Femur (tissue), 1 donor: ENCODE measurements at places on chromosomes 12 and 14.

DNA sequence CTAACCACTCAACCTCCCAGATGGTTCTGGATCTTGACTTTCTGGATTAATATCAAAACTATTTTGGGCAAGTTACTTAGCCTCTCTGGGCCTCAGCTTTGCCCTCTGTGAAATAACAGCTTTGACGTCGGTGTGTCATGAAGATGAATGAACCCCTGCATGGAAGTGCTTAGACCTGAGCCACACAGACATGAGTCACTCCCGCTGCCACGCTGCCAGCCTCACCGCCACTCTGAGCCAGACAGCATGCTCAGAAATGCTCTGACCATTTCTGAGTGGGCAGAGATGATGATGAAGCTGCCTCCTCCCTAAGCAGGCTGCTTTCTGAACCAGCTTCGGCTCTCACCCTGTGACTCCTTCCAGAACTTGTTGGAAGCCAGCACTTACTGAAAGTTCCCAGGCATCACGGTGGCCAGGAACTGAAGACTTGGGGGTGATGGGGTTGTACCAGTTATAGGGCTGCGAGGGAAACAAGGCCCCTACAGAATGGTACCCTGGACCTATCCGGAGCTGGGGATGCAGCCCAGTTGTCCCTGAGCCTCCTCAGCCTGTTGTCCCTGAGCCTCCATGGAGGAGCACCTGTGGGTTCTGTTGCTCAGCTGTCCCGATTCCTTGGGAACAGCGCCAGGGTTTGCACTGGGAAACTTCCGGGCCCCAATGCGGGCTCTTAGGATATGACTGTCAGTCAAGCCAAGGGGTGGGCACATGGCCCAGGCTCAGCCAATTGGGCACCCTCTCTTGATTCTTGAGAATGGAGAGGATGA lies 2.0 kb upstream of the CCDC197 start:
- peak; percentile 49 for DNase-seq

GRCh38 chr12:22856178-22856577 lies 231.2 kb downstream of the ETNK1 start:
- DNase-seq, result no peak

GRCh38 chr14:105091054-105091516 lies 25.9 kb upstream of the GPR132 start:
- peak; percentile 45 for DNase-seq

GRCh38 chr14:68674538-68675232 lies 118.2 kb downstream of the ZFP36L1 start:
- DNase-seq, result no peak

GRCh38 chr12:120485961-120486881 lies 9.7 kb upstream of the DYNLL1 start:
- no peak for DNase-seq

- DNase-seq, result no peak
These were observed 4.5 kb upstream of the TBC1D30 start for GRCh38 chr12:64819816-64820402.

DNA sequence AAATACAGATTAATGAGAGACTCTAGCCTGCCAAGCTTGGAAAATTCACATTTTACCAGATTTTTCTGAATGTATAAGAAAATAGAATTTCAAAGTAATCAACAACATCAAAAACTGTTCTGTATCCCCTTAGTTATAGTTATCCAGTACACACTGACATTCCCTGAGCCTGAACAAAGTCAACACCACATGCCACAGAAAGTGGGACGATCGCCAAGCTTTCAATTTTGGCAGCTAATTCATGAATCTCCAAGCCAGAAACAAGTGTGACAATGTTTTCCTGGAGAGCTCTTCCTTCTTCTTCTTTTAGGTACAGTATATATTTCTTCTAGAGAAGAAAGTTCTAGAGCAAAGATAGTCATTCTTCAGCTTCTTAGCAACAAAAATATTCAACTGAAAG lies 290.2 kb downstream of the PRKD1 start:
- DNase-seq, result peak; percentile 74

DNA sequence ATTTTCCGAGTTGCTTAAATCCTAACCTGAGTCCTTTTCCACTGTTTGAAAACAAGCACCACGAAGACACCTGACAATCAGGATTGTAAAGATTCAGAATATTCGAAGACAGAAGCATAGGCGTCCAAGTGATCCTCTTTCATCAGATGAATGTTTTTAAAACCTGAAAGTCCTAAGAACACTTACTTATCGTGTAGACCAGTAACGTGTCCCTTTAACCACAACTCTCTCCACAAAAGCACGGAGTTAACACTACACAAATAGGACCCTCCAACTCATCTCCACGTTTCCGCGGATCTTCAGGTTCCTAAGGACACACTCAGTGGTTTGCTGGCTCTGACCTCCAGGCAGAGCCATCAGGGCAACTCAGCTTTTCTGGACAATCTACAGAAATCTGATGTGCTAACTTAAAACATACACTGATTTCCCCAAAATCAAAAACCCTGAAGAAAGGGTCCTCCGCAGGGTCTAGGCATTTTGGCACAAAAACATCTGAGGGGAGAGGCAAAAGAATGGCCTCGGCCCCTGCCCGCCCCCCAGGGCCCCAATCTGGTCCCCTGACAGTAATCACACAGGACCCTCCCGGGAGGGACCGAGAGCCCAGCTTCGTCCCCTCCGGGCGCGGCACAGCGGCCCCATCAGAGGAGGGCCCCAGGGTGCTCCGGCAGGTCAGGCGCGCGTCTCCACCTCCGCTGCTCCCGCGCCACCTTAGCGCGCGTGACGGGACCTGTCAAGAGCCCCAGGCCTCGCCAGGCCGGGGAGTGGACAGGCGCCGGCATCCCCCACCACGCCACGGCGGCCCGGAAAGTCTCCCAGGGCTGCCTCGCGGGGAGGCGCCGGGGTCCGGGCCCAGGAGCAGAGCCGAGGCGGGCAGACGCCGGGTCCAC lies 925 bp downstream of the DICER1 start:
- peak; percentile 47 for DNase-seq

DNA sequence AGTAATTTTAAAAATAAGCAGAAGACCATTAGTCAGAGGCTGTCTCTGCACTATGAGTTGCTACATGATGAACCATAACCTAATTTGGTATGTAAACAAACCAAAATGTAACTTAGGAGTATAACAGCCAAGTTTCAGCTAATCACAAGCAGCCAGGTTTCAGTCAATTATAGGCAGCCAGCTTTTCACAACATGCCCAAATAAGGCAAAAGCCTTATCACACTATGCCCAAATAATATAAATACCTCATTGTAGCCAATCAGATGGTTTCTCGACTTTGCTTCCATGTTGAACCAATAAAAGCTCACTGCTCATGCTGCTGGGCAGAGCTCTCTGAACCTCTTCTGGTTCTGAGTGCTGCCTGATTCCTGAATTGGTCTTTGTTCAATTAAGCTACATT lies 38.6 kb downstream of the GARIN6 start:
- DNase-seq, result no peak

DNA sequence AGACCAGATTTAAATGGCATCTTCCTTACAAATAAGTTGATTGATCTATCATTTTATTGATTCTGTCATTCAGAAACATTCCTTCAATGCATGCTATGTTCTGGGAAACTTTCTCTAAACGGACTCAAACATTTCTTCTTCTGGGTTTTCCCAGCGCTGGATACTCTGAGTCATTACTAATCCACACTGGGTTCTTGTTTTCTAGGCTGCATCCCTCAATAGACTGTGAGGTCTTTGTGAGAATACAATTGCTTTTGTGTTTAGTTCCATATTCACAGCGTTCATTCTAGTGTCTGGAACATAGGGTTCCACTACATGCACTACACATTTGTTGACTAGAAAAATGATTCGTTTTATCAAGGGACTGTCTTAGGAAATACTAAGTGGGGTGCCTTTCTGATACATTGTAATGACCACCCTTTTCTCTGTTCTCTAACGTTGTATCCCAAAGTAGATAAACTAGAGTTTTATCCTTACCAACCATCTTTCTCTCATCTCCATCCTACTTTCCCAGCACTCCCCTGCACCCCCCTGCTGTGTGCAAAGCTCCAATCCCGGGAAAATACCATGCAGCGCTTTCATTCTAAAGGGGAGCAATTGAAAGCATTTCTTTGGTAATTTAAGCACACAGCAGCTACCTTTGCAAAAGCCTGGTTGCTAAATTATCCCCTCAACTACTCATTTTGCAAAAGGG lies 878.7 kb downstream of the DIO2 start:
- no peak for DNase-seq

- DNase-seq, result no peak
These were observed 8.9 kb downstream of the DCP1B start for GRCh38 chr12:1995205-1995896.

- no peak for DNase-seq
These were observed 40.0 kb downstream of the KIF21A start for GRCh38 chr12:39402922-39403321.

DNA sequence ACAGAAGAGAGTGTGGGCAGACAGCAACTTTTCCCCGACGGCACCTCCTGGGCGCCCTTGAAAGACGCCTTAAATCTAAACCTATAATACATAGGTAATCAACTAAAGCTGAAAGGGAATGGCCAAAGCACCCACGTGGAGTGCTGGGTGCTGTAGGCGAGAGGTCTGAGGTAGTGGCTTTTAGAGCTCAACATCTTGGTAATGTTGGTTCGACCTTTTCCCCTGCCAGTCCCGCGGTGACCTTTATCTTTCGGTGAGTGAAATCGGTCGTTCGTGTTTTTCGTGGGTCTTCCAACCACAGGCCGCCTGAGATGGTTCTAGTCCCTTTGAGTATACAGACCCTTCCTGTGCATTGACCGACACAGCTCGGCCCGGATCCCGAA lies 9.1 kb downstream of the OR6S1 start:
- DNase-seq, result no peak

- DNase-seq, result no peak
These were observed 56.3 kb downstream of the FGD4 start for GRCh38 chr12:32455607-32456071.

- DNase-seq, result no peak
These were observed 86.8 kb downstream of the ITPR2 start for GRCh38 chr12:26746121-26746714.

- no peak for DNase-seq
These were observed 11.5 kb upstream of the TMTC2 start for GRCh38 chr12:82675246-82675645.

- DNase-seq, result no peak
These were observed 17.5 kb downstream of the MARK3 start for GRCh38 chr14:103402695-103403094.

- peak; percentile 11 for DNase-seq
These were observed 19.9 kb downstream of the JAG2 start for GRCh38 chr14:105148604-105149145.

GRCh38 chr12:48803675-48804074 lies 14.6 kb upstream of the CACNB3 start:
- no peak for DNase-seq

- no peak for DNase-seq
These were observed 160.7 kb downstream of the MED13L start for GRCh38 chr12:116116650-116117424.

DNA sequence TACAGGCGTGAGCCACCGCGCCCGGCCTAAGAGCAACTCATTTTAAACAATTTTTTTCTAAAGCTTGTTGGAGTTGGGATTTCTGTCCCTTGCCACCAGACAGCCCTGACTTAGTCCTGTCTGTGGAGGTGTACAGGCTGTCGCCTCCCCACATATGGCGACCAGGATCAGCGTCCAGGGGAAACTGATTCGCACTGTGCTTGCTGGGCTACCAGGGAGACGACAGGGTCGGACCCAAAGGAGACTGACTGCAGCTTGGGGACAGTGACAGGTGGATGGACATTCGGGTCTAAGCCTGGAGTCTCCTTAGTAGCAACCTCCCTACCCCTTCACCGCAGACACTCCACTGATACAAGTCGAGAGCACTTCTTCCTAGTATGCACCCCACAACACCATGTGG lies 40.3 kb downstream of the TRAFD1 start:
- no peak for DNase-seq

- no peak for DNase-seq
These were observed 148.8 kb upstream of the E2F7 start for GRCh38 chr12:77214136-77214535.

DNA sequence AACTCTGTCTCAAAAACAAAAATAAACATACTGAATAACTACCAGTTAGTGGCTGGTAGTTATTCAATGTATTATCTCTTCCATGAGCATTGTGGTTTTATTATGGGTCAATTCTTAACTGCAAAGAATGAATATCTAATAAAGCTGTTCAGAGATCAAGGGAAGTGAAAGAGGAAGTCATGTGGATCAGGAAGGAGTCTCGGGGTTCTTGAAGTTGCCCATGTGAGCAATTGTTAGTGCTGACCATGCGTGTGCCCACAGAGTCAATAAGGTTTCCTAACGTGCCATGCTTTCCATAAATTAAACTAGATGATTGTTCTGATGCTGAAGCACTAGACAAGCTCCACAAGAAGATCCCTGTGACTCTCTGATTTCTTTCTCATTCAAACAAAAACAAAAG lies 136.5 kb upstream of the CPSF6 start:
- DNase-seq, result no peak
